Body of pancreas (tissue), 4 donors: ENCODE measurements at places on chromosomes 16 and 17. TPM values are rescaled to one million over a fixed set of nuclear protein-coding genes. Genes with fewer than 3 reads are reported as not detected.

- no peak for DNase-seq
These were observed 5.9 kb downstream of the CCL7 start for GRCh38 chr17:34275881-34276280.

GRCh38 chr16:23407436-23408127 is 45.4 kb downstream of the COG7 start:
- DNase-seq: no peak

- DNase-seq: no peak
These were observed 3.3 kb upstream of the SLC12A3 start for GRCh38 chr16:56861756-56862155.

DNA sequence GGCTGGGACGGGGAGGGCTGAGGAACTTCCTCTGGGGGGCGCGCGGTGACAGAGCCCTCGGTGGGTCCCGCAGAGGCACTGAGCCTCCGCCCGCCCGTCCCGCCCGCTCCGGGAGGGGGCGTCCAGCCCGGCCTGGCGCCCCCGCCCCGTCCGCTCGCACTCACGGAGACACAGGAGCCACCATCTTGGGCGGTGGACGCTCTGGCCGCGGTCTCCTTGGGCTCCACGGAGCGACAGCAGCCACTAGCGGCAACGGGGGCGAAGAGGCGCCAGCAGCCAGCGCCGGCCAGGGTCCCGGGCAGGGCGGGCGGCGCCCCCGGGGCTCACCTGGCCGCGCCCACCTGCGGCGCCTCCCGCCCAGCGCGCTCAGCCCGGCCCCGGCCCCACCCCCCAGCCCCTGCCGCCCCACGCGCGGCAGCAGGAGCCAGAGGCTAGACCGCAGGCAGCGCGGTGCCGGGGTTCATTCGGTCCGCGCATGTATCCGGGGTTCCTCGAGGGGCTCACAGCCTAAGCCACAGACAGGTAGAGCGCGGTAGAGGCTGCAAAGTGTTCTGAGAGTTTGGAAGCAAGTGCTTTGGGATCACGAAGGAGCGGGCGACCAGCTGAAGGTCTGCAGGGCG is at the start of gene C17orf113:
C17orf113 (minus strand) TSS at position 209 of the 620 bp plus-strand sequence. CDS start 7,225 bp downstream, outside the sequence.
- peak; percentile 69 for DNase-seq

DNA sequence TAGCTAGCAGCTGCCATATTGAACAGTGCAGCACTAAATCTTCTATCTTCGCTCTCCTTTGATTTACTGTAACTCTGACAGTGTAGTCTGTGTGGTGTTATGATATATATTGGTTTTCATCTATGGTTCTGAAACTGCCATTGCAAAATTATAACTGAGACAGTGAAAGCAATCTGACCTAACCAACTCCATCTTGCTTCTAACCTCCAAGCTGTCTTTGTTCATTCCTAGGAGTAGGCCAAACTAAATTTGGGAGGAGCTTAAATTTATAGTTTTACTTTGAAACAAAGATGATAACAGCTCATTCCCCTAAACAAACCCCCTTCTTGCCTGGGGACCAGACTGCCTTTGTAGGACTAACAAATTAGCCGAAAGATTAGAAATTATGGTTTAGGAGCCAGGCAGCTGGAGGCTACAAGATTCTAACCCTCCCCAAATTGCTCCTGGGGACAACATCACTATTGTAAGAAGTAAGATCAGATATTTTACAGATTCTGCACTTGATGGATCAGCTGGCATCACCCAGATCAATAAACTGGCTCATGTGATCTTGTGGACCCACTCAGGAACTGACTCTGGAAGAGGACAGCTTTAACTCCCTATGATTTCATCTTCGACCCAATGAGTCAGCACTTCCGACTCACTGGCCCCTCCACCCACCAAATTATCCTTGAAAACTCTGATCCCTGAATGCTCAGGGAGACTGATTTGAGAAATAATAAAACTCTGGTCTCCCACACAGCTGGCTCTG is 47.0 kb upstream of the FBXO47 start:
- DNase-seq: no peak

- no peak for DNase-seq
These were observed 16.0 kb downstream of the BAIAP2 start for GRCh38 chr17:81050645-81051625.

DNA sequence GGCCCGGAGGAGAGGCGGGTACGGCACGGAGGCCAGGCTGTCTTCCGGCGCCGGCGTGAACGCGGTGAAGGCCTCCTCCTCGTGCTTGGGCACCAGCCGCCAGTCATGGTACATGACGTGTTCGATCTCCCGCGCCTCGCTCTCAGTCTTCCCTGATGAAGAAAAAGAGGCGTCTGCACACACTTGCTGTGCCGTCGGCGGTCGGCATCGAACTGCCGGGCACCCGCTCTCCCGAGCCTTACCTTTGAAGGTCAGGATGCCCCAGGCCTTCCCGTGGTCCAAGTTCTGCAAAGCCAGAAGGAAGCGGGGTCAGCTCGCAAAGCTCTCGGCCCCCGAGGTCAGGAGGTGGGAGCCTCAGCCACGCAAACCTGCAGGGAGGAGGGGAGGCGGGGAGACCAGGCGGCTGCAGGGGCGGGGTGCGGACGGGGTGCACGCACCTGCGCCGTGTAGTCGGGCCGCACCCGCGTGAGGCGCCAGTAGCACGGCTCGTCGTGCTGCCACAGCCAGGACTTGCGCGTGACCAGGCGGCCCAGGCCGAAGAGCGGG is at the start of gene EME2:
EME2 (plus strand) TSS at position 449 of the 546 bp plus-strand sequence. CDS start 418 bp downstream, outside the sequence.
- DNase-seq: no peak

DNA sequence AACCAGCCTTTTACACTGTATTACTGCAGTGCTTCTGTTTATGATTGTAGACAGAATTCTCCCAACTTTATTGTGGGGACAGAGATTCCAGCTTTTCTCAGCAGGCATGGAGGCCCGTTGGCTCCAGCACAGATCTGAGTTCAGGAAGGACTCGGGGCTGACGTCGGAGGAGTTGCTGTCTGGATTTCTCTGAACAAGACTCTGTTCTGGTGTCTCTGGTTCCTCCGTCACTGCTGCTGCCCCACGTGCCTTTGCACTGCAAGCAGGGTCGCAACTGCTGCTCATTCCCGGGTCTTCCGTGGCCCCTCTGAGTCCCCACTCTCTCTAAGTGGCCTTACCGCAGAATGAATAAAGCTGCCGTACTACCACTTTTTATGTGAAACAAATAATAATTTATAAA is 88.4 kb downstream of the BANP start:
- no peak for DNase-seq

- DNase-seq: peak; percentile 55
These were observed 36.4 kb downstream of the AKAP1 start for GRCh38 chr17:57121308-57122042.

GRCh38 chr17:15452746-15453145 is 14.7 kb downstream of the CDRT4 start:
- DNase-seq: no peak

The KRT31 gene
- not detected for total RNA-seq

The SMIM36 gene
- total RNA-seq: not detected

The SULT1A1 gene
- total RNA-seq: 26.7 TPM

The APOH gene
- 22.1 TPM for total RNA-seq
